MG63 (cell line): ENCODE measurements at places on chromosomes 1 and 21. TPM values are rescaled to one million over a fixed set of nuclear protein-coding genes. Genes with fewer than 3 reads are reported as not detected.

ARHGAP30 gene
- not detected in 2 replicates for total RNA-seq

CAMSAP2 gene
- total RNA-seq = 24.3 and 33.6 TPM in 2 replicates

OPTC gene
- total RNA-seq = not detected in 2 replicates

OR6N1 gene
- total RNA-seq = not detected in 2 replicates

ATP6V1G3 gene
- total RNA-seq = 6.7 TPM in 1 of 2 replicates, not detected in the other

CADM3 gene
- total RNA-seq = not detected in 2 replicates

CD48 gene
- not detected in 2 replicates for total RNA-seq

CD1E gene
- total RNA-seq = not detected in 2 replicates

VASH2 gene
- not detected in 2 replicates for total RNA-seq

TNNI3K gene
- not detected in 2 replicates for total RNA-seq

LRP8 gene
- 12.4 and 16.1 TPM in 2 replicates for total RNA-seq

ASCL5 gene
- not detected in 2 replicates for total RNA-seq

SLC44A5 gene
- total RNA-seq = not detected in 2 replicates

ZZZ3 gene
- total RNA-seq = 30.9 and 45.1 TPM in 2 replicates

OR2L8 gene
- not detected in 2 replicates for total RNA-seq

PIAS3 gene
- 5.6 and 11.0 TPM in 2 replicates for total RNA-seq

OR2M7 gene
- total RNA-seq = not detected in 2 replicates

MIXL1 gene
- not detected in 2 replicates for total RNA-seq

TTC39A gene
- total RNA-seq = 0.82 TPM in 1 of 2 replicates, not detected in the other

- peak; percentile 36 for DNase-seq
Measured at GRCh38 chr1:41333146-41333784, 28.0 kb upstream of the FOXO6 start.

DNA sequence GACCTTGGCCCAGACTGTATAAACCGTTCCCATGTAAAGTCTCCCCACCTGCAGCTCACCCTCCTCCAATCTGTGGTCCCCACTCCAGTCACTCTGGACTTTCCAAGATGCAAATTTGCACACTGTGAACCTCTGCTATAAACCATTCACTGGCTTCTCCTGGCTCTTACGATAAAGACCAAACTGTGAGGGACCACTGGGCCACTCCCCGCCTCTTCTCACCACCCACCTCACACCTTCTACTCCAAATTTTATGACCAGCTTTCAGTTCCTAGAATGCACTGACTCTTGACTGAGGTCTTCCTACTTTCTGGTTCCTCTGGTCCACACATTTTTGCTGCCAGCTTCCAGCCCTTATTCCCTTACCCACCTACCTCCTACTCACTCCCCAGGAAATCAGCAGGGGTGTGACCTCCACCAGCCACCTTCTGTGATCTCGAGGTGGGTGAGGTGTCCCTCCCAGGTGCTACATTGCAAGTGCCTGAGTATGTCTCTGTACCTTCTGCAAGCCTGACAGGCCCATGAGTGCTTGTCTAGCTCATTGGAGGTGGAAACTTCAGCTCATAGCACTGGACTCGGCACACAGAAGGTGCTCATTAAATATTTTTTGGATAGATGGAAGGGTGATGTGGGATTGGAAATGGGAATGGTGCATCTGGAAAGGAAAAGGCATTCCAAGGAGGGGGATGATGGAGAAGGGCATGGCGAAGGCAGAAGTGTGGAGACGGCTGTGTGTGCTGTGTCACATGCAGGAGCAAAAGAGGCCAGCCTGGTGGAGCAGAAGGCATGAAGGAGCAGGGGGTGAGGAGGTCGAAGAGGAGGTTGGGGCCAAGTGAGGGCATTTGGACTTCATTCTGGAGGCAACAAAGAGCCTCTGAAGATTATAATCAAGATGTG is 15.6 kb upstream of the CSF1 start:
- DNase-seq = no peak

GRCh38 chr1:228961511-228961910 is 226.2 kb downstream of the RHOU start:
- DNase-seq = no peak

DNA sequence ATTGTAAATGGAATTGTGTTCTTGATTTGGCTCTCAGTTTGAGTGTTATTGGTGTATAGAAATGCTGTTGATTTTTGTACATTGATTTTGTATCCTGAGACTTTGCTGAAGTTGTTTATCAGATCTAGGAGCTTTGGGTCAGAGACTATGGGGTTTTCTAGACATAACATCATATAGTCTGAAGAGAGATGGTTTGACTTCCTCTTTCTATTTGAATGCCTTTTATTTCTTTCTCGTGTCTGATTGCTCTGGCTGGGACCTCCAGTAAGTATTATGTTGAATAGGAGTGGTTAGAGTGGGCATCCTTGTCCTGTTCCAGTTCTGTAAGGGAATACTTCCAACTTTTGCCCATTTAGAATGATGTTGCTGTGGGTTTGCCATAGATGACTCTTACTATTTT is 39.1 kb upstream of the ANGPTL1 start:
- DNase-seq = no peak

GRCh38 chr1:218521414-218522169 is 176.5 kb downstream of the TGFB2 start:
- no peak for DNase-seq

GRCh38 chr1:160821627-160822026 is 25.7 kb downstream of the LY9 start:
- no peak for DNase-seq

DNA sequence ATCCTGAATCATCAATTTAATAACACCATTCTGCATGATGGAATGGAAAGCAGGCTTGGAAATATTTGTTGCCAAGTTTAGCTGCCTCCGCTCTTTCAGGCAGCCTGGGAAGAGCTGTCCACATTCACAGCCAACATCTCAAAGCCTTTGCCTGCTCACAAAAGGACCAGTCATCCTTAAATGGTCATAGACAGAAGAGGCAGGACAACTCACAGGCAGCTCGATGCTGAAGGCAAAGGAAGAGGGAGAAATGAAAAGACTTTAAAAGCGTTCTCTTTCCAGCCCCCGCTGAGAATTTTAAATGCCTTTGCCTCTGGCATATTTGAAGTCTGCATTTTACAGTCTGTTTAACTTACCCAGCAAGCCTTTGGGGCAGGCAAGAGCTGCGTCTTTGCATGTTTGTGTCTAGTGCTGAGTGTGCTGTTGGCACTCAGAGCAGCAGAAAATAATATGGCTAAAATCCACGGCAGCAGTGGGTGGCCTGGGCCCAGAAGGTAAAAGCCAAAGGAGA is 68.9 kb downstream of the NMNAT2 start:
- peak; percentile 78 for DNase-seq

- no peak for DNase-seq
Measured at GRCh38 chr1:172125250-172125649, 284.0 kb downstream of the DNM3 start.

- DNase-seq = no peak
Measured at GRCh38 chr1:27536010-27536757, 46.2 kb upstream of the WASF2 start.

DNA sequence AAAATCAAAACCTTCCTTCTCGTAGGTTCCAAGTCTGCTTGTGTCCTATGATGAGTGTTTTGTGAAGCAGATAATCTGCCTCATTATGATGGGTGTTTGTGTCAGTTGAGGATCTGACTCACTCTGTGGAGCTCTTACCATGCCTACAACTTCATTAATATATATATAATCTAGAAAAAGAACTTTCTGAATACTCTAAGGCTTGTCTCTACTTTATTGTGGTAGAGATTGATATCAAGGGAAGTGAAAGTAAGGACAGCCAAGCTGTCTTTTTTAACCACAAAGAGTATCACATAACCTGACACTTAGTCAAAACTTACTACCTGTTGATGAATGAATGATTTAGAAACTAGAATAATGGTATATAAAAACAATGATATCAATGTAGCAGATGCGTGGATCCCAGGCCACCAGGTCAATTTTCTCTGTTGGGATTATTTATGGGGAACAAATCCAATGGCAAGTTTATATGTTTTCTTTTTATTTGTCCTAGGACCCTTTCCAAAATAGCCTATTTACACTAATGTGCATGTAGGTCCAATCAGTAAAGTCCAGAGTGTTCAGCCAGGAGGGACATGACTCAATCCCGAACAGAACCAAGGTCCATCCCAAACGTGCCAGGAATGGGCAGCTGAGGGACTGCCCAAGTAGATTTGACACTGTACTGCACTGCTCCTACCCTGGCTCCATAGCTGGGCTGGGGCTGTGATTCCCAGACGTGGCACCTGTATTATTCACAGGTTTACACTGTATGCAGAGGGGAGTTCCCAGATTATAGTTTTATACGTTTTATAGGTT is 182.3 kb upstream of the GREM2 start:
- no peak for DNase-seq

DNA sequence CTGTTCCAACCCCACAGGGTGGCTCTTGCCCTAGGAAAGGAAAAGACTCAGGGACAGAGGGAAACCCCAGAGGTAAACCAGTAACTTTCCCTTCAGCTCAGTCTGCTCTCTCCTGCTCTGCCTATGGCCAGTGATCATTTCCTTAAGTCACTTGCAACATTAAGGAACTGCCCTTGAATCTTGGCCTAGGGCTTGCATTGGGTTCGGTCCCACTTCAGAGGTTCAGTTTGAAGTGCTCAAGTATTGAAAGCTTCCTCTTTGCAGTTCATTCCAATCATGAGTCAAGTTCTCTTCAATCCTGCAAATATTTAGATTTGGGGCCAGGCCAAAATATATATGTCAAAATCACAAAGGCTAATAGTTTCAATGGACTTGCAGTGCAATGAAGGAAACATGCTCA is 97.7 kb upstream of the IRF2BP2 start:
- DNase-seq = peak; percentile 81

- DNase-seq = no peak
Measured at GRCh38 chr1:99700020-99700419, 54.1 kb downstream of the PALMD start.

DNA sequence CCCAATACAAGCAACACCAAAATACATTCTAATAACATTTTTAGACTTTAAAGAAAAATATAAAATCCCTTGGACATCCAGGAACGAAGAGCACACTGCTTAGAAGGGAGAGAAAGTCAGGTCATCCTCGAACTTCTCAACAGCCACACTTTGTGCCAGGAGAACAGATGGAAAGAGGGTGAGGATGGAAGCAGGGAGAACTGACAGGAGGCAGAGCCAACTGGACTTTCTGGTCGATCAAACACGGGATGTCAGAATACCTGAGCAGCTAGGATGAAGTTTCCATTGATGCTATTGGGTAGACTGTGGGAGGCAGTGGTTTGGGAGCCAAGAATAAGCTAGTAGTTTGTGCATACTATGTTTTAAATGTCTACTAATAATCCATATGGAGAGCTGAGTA is 111.4 kb downstream of the TOMM20 start:
- DNase-seq = no peak

- DNase-seq = no peak
Measured at GRCh38 chr1:85602571-85602970, 22.0 kb downstream of the CCN1 start.

DNA sequence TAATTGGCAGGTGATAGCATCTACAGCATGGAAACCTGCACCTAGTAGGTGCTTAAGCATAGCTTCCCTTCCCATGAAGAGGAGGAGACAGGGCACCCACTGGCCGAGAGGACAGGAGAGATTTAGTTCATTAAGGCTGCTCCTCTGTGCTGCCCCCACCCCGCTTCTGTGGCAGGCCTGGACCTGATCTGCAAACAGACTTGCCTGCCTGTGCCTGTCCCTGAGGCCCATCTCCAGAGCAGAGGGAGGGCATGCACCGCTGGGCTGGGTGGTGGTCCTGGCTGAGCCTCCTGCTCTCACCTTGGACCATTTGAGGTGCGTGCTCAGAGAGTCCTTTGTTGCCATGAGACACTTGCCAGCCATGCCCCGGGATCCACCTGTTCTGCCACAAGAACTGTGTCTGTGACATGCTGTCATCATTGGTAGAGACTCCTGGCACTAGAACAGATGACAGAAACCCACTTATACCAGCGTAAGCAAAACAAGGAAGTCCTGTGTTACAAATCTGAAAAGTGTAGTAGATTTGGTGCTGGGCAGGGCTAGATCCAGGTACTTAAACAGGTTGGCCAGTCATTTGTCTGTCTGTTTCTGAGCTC is 55.6 kb downstream of the PTPRF start:
- no peak for DNase-seq

DNA sequence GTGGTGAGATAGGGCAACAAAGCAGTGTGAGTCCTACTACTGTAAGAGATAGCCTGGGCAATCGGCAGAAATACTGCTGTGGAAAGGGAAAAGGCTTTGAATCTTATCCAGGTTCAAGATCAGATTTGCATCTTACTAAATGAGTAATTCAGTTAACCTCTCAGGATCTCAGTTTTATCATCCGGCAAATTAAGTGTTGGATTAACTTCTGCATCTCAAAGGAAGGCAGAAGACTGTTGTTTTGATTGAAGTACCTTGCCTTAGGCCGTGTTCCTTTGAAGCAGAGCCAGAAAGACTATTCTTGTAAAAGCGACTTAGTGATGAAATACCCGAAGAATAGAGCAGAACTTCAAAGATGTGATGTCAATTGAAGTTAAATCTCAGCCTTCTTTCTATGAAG is 612.9 kb upstream of the USP24 start:
- no peak for DNase-seq

- DNase-seq = no peak
Measured at GRCh38 chr1:71647513-71648300, 566.9 kb upstream of the ZRANB2 start.

- no peak for DNase-seq
Measured at GRCh38 chr1:84146411-84147032, 2.5 kb downstream of the PRKACB start.

DNA sequence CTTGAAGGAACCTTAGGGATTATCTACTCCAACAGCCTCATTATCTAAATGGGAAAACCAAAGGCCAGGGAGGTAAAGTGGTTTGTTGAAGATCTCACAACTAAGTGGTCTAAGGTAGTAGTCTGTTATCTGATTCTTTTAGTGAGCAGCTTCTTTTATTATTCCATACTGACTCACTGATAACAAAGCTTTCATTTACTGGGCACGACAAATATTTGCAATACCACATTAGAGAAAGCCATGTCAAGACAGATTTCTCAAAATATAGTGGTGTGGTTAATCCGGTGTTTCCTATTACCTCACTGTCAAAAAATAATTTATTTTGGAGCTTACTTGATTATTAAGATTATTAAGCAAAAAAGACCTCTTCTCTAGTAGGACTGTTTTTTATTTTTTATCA is 369.1 kb downstream of the S1PR1 start:
- no peak for DNase-seq

DNA sequence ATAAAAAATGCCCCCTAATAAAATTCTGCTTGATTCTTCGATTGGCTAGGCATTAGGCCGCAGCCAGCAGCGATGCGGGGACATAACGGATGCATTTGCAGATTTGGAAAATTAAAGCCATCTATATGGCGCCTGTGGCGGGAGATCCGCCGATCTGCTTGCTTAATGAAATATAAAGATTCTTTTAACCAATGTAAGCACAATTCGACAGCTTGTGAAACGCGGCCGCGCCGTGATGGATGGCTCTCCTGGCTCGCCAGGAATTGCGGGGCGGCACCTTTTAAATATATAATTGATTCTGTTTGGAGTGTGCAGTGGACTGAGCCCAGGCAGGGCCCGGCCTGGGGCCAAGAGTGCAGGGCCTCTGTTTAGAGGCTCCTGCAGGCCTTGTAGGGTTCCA is 8.0 kb downstream of the DMBX1 start:
- no peak for DNase-seq

DNA sequence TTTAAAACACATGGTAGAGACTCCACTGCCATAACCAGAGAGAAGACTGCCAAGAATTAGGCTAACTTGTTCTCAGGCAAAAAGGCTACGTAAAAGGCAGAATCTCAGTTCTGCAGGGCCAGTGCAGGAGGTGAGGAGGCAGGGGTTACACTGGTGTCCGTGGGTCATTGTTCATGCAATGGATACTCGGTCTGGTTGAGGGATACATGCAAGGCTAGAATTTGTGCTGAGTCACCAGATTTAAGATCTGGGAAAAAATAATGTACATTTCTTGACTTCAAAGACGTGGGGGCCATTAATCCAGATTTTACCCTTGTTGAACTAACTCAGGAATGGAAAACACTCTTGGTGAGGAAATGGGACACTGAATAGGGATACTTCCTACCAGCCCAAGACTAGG is 52.3 kb upstream of the DPH5 start:
- no peak for DNase-seq
